ENCODE measurements at places on chromosomes 4 and X.

DNA sequence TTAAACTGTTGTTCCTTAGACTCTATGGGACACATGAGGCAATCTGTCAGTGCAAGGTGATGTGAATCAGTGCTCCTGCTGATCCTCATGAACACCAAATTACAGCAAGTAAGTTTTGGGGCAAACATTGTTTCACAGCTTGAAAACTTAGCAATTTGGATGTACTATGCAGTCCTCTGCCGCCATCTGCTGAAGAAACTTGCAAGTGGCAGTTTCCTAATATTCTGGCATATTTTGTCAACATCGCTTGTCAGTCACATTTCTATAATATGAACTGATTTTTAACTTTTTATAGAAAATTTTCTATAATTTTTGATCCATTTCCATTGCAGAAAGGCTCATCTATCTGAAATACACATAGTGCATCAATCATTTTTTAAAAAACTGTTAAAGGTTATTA lies 56.3 kb downstream of the ZAR1 start:
- DNase-seq, result no peak

DNA sequence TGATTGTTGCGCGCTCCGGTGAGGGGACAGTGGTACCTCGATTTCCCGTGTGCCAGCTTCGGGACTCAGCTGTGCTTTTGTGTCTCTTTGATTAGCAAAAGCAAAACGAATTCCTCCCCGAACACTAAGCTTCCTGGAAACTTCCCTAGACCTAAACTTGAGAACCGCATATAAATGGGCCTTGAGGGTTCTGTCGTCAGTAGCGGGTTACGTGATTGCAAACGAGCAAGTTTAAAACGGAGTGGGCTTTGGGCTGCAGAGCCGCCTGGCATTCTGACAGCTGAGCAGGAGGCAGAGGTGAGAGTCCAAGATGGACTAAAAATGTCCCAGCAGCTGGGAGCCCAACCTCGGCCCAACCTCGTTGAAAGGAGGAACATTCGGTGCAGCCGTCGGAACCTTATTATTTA lies 1.2 kb upstream of the TAPT1 start:
- no peak for DNase-seq

DNA sequence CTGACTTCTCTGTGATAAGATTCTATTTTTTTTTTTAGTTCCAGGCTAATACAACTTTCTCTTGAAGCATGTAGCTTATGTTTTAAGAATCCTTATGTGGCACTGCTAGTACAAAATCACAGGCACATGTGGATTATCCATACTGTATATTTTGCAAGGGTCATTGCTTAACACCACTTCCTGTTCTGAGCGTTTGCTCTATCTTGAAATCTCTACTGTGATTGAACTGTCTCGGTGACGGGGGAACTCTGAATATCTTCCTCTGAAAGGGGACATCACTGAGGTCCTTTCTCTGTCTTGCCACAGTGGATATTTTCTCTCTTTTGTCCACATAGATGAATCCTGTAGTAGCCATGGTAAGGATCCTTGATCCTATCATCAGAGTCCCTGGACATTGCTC lies 2.1 kb upstream of the WFS1 start:
- DNase-seq, result no peak

DNA sequence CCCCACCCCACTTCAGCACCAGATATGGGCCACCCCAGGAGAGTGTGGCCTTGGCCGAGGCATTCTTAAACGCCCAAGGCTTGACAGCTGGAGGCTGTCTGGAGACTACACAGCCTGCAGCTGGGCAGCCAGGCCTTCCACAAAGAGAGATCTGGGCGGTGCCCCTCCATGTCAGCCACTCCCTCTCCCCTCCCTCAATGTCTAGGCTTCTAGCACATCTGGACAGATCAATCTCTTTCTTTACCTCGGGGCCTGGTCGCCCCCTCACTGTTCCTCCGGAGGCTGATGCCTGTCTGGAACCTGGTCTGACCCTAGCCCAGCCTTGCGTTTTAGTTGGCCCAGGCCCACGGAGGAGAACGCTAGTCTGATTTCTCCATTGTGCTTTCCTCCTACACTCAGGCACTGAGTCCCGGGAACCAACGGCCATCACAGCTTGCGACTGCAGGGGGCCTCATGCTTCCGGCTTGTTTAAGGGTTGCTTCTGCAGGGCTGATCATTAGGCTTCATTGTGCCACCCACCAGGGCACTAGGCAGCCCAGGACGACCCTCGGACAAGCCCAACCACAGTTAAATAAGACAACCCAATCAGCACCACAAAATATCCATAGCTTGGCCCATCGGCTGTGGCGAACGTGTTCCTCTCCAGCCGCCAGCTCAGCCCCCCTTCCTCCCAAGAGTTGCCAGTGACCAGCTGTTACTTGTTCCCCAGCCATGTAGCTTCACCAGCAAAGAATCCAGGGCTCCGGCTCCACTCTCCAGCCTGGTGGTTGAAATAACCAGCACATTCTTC lies 200.6 kb downstream of the BCOR start:
- no peak for DNase-seq

DNA sequence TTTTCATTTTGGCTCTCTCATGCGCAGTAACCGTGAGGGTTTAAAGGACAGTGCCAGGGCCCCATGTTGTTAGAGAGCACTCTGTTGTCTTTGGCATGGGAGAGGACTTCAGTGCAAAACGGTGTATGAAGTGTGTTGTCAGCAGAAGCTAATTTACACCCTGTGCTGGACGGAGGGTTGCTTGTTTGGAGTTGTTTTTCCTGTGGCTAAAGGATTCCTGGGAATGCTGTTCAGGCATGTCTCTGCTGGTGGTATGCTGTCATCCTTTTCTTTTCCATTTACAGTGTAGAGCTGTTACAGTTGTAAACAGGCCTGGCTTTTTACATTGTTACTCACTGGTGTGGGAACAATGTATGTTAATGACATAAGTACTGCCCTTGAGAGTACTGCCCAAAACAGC lies 206.3 kb downstream of the CBR4 start:
- no peak for DNase-seq

- DNase-seq, result no peak
Observed at GRCh38 chr4:150280081-150280895, 202.0 kb downstream of the DCLK2 start.

GRCh38 chr4:10074767-10075105 lies 41.9 kb downstream of the WDR1 start:
- no peak for DNase-seq

- DNase-seq, result no peak
Observed at GRCh38 chrX:18855919-18856644, 127.8 kb downstream of the PHKA2 start.

DNA sequence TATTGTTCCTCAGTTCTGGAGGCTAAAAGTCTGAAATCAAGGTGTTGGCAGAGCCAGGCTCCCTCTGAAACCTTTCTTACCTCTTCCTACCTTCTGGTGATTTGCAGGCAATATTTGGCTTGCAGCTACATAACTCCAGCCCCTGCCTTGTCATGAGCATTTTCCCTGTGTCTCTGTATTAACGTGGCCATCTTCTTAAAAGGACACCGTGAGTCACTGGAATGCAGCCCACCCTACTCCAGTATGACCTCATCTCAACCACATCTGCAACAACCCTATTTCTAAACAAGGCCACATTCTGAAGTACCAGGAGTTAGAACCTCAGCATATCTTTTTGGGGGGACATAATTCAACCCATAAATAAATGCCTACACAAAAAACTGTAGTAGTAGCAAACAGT lies 40.7 kb downstream of the FANCB start:
- DNase-seq, result no peak

GRCh38 chr4:76420762-76421581 lies at the start of gene CCDC158:
TSS of gene CCDC158 (minus strand) at chr4:76421141. CDS start at chr4:76403207, 17,934 bp downstream.
- DNase-seq, result no peak

- no peak for DNase-seq
Observed at GRCh38 chrX:42597481-42597880, 180.5 kb downstream of the PPP1R2C start.

DNA sequence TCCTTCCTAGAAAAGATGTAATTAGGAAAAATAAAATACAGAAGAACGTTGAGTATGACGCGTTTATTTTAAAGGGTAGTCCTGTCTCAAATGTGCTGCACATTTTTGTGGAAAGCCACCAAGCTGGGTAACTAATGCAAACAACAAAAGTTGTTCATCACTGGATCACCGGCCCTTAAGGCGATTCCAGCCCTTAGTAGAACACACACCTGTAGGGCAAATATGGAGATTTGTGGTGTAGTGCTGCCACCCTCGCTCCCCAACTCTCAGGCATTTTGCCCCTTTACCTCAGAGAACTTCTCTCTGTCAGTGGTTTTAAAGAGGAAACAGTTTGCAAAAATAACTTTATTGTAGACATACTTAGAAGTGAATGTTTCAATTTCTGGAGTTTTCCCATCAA lies 1.9 kb downstream of the TBL1X start:
- no peak for DNase-seq

- no peak for DNase-seq
Observed at GRCh38 chr4:86019906-86020305, 339.9 kb downstream of the MAPK10 start.

DNA sequence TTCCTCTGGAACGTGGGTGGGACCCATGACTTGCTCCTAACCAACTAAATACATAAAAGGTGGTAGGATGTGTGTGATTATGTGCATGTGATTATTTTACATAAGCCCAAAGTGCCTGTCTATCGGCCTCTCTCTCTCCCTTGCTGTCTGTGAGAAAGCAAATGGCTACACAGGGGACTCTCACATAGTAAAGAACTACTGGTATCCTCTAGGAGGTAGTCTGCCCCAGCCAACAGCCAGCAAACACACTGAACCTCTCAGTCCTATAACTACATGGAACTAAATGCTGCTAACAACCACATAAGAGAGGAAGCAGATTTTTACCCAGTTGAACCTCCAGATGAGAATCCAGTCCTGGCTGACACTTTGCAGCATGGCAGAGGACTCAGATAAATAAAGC lies 1249.4 kb downstream of the ADGRL3 start:
- no peak for DNase-seq

DNA sequence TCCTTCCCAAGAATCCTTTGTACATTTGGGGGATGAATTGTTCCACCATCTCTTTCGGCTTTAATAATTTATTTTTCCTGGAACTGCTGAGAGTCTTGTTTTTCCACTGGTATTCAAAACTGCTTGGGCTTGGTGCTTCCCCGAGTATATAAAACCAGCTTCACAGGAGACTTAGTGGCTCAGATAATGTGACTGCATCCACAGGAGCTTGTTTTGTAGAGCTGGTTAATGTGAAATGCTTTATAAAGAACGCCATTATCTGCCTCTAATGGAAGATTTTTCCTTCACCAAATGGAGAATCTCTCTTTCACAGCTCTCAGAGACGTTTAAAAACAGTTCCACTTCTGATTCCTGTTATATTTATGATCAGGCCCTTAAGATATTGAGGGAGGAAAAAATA lies 935.5 kb downstream of the RAB28 start:
- no peak for DNase-seq

- DNase-seq, result no peak
Observed at GRCh38 chr4:113824396-113824795, 62.9 kb upstream of the CAMK2D start.

GRCh38 chr4:164997941-164998340 lies 20.5 kb upstream of the TRIM61 start:
- DNase-seq, result no peak

GRCh38 chr4:30716681-30717207 lies 3.4 kb upstream of the PCDH7 start:
- no peak for DNase-seq

Measured in activated T-cell treated with anti-CD3 and anti-CD28 coated beads for 1 hour (primary cell).